Activated T-helper 9 cell treated with anti-CD3 and anti-CD28 coated beads, Interleukin-2, amount 50 U/mL, for 16 hours (primary cell): ENCODE measurements at places on chromosomes 5 and 9.

GRCh38 chr5:73534011-73534644, 31.3 kb downstream of the ANKRA2 start:
- no peak for DNase-seq

- DNase-seq = no peak
Observed at GRCh38 chr5:173065155-173065554, 9.0 kb downstream of the CREBRF start.

DNA sequence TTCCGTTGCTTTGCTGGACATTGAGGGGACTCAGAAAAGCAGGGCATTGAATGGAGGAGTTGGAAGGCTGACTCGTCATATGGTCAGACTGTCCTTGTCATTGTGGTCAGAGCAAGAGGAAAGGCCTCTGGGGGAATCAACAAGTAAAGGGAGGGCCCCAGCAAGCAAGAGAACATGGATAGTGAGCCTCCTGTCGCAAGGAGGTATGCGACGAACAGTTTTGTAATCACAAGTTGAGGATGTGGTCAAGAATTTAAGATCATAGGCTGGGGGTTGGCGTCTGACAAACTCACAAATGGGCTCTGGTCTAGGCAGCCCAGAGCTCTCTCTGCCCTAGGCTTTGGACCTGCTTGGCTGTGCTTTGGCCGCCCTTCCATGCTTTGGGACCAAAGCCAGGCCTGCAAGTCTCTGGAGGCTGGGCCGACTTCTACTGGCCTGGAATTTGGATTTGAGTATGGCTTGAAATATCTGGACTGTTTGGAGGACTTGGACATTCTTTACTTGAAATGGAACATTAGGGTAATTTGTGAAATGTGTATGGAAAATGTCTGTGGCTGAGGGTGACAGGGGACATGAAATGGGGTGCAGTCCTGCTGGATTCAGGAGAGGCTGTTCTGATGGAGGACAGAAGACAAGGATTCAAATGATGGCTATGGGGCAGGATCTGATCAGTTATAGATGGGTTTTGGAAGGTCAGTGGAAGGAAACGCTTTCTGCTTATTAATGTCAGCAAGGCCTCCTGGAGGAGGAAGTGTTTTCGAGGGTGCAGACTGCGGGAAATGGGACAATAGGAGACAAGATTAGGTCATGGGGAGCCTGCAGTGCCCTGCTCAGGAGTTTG, 19.2 kb upstream of the NDST1 start:
- DNase-seq = no peak

DNA sequence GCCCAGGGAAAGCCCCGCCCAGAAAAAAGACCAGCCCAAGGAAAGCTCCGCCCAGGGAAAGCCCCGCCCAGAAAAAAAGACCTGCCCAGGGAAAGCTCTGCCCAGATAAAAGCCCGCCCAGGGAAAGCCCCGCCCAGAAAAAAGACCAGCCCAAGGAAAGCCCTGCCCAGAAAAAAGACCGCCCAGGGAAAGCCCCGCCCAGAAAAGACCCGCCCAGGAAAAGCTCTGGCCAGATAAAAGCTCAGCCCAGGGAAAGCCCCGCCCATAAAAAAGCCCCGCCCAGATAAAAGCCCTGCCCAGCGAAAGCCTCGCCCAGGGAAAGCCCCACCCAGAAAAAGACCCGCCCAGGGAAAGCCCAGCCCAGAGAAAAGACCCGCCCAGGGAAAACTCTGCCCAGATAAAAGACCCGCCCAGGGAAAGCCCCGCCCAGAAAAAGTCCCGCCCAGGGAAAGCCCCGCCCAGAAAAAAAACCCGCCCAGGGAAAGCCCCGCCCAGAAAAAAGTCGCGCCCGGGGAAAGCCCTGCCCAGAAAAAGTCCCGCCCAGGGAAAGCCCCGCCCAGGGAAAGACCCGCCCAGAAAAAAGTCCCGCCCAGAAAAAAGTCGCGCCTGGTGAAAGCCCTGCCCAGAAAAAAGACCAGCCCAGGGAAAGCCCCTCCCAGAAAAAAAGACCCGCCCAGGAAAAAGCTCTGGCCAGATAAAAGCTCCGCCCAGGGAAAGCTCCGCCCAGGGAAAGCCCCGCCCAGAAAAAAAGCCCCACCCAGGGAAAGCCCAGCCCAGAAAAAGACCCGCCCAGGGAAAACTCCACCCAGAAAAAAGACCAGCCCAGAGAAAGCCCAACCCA, 11.9 kb downstream of the GRIN1 start:
- no peak for DNase-seq

DNA sequence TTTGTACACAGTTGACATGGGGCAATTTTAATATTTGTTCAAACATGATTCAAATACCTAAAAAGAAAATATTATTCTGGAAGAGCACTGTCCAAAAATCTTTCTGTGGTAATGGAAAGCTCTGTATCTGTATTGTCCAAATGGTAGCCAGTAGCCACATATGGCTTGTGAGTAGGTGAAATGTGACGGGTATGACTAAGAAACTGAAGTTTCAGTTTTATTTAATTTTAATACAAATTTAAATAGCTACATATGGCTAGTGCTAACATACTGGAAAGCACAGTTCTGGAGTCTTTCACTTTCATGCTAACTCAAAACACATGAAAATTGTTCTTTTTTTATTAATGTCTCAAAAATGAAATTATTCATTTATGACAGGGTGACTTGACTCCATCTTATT, 132.6 kb downstream of the PLK2 start:
- no peak for DNase-seq

DNA sequence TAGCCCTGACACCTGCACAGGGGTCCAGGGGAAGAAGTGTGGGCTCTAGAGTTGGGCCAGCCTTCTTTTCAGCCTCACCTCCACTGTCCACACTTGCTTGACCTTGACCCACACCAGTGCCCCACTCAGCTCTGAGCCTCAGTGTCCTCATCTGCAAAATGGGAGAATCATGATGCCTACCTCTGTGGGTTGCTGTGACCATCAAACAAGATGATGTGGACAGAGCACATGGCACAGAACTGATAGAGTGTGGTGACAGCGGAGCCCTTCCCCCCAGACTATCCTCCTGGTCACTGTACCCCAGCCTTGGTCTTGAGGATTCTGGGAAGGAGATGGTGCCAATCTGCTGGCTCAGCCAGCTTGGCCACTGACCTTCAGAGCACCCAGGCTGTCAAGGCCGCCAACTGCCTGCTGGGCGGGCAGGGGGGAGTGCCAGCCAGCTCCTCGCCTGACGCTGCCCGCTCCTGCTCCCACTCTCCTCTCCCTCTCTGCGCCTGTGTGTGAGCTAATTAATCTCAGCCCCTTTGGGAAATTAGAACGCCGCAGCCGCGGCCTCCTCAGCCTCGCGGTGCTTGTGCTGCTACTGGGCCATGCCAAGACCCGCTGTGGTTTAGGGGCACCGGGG, 16.7 kb downstream of the CXXC5 start:
- no peak for DNase-seq

GRCh38 chr5:2109566-2109965, 226.8 kb upstream of the IRX4 start:
- no peak for DNase-seq

GRCh38 chr5:88659529-88660263, 223.3 kb downstream of the MEF2C start:
- no peak for DNase-seq

DNA sequence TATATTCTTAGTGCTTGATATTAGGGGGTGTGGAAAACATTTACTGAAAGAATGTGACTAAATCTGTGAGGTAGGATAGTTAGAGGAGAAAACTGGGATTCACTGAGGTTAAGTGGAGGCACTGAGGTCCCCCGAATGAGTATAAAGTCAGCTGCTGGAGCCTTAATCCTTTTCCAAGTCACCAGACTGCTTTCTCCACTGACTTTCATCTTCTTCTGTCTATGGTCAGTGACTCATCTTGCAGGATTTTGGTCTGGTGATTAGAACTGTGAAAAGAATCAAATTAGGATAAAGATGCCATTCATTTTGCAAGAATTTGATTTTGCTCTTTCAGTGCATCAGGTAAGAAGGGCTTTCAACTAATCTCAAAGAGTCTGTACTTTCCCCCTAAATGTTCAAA, 89.3 kb upstream of the ALDH1A1 start:
- DNase-seq = no peak

GRCh38 chr5:9512457-9512856, 33.4 kb downstream of the SEMA5A start:
- no peak for DNase-seq

DNA sequence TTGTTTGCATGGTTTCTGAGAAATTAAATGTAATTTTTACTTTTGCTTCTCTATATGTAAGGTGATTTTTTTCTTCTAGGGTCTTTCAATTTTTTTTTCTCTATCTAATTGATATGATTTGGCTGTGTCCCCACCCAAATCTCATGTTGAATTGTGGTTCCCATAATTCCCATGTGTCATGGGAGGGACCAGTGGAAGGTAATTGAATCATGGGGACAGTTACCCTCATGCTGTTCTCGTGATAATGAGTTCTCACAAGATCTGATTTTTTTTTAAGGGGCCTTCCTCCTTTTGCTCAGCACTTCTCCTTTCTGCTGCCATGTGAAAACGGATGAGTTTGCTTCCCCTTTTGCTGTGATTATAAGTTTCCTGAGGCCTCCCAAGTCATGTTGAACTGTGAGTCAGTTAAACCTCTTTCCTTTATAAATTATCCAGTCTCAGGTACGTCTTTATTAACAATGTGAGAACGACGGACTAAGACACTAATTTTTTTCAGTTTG, 150.8 kb downstream of the MTRR start:
- DNase-seq = no peak

DNA sequence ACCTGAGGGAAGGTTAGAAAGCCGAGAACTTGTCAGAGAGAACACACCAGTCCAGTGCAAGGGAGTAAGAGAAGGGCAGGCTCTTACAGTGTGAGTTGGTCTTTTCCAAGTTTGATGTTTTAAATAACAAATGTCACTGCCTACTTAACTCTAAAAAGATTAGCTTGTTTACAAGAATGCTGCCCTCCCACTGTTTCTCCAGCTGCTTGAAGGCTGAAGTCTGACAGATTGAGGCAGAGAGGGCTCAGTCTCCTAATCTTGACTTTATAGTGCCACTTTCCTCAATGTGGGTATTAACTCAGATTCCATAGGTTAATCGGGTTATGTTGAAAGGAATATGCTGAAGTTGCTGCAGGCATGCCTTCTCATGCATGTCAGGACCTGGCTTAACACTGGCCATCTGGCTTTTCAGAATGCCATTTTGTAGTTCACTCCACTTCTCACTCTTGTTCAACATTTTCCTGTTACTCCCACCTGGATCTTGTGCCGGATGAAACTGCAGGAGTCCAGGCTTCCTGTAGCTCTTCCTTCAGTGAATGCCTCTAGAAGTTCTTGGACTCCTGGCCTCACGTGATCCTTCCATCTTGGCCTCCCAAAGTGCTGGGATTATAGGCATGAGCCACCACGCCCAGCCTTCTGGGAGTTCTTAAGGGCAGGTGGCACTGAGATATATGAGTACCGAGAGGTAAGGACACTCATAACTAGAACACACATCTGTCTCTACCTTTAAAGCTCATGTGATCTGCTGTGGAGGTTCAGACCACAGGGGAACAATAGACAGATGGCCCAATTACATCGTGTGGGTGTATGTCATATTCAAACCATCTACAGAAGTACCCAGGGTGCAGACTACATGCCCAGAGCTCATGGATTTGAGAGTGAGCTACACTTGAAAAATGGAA, 249.7 kb downstream of the ARHGAP26 start:
- DNase-seq = no peak

DNA sequence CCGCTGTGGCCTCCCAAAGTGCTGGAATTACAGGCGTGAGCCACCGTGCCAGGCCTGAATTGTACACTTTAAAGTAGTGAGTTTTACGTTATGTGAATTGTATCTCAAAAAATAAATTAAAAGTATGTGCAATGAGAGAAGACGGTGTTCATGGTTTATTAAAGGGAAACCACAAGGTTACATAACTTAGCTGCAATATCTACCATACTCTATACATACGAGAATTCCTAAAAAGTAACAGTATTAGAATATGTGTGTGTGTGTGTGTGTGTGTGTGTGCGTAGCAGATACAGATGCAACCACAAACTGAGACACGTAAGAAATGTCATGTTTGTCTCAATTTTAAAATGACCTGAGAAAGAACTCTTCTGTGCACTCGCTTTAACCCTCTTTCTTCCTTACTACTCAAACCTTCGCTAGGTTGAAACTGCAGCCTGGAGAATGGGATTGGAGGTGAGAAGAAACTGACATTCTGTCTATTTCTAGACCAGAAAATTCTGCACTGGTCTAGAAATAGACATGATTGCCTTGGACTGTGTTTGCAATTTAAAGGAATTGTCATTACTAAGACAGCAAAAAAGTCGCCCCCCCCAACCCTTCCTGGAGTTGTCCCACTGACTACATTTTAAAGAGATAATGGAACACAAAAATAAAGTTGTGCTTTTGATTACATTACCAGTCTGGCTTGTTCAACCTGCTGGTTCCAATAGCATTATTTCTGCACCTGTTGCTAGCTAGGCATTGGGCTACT, 167.0 kb downstream of the RGS3 start:
- no peak for DNase-seq

DNA sequence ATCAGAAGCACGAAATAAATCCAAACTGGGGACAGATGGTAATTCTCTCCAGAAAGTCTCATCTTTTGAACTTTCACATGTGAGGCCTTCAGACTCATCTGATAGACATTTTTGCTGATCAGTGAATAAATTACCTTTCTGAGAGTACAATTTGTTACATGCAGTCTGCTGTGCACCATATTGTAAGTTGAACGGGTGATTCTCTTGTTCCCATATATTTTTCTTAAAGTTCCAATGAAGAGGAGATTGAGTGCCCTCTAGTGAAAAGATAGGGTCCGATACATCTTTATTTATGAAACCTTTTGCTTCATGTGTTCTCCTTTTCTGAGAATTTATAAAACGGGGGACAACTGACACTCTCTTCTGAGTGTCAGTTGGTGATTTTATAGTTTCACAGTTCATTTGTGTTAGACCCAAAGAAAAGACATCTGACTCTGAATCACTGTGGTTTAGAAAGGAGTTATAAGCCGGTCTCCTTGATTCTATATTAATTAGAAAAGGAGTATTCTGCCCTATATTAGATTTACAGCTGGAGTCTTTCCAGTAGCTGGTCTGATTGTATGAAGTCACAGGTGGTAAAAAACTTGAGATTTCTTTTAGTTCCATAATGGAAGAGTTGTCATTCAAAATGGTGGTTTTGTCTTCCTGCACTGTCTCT, 30.4 kb downstream of the GNG10 start:
- DNase-seq = no peak

GRCh38 chr5:150399524-150400211, 13.0 kb downstream of the CD74 start:
- no peak for DNase-seq

DNA sequence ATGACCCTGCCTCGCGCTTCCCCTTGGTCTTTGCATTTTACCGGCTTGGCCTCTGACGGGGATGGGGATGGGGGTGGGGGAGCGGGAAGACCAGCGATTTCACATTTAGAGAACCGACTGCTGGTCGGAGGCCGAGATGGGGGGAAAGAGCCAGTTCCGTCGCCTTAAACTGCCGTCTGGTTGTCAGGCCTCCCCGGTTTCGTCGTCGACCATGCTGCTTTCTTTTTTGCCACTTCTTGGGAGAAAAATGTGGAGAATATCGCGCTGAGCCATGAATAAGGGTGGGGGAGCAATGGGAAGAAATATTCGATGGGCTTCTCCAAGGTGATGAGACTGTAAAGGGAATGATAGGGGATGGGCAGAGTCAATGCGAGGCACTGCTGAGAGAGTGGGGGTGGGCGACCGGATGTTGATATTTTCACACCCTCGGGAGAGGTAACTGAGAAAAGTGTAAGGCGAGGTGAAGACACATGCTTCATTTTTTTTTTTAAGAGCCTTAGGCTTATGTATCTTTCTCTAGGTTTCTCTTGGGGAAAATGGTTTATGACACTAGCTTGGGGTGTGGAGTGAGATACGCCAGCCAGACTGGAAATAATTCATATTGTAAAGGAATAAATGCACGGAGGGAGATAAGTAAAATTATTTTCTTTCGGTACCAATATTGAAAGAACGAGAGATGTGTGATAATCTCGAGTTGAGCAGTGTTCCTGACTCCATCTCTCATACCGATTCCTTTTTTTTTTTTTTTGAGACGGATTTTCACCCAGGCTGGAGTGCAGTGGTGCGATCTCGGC, 1.1 kb downstream of the KIF2A start:
- peak; percentile 55 for DNase-seq
